ENCODE measurements at places on chromosomes 3 and 15.

- DNase-seq: no peak
Observed at GRCh38 chr15:77507911-77508310, 87.2 kb downstream of the HMG20A start.

DNA sequence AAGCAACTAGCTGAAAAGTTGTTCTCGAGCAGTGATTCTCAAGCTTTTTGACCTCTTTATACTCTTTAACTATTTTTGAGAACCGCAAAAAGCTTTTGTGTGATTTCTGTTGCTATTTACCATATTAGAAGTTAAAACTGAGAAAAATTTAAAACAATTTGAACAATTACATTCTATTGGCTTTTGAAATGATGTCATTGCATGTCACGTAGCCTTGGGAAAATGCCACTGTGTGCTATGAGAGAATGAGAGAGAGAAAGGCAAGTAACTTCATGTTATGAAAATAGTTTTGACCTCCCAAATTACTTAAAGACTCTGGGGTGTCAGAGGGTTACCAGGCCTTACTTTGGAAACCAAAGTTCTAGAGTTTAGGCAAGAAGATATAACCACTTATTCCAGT, 8.0 kb downstream of the USP13 start:
- DNase-seq: no peak

DNA sequence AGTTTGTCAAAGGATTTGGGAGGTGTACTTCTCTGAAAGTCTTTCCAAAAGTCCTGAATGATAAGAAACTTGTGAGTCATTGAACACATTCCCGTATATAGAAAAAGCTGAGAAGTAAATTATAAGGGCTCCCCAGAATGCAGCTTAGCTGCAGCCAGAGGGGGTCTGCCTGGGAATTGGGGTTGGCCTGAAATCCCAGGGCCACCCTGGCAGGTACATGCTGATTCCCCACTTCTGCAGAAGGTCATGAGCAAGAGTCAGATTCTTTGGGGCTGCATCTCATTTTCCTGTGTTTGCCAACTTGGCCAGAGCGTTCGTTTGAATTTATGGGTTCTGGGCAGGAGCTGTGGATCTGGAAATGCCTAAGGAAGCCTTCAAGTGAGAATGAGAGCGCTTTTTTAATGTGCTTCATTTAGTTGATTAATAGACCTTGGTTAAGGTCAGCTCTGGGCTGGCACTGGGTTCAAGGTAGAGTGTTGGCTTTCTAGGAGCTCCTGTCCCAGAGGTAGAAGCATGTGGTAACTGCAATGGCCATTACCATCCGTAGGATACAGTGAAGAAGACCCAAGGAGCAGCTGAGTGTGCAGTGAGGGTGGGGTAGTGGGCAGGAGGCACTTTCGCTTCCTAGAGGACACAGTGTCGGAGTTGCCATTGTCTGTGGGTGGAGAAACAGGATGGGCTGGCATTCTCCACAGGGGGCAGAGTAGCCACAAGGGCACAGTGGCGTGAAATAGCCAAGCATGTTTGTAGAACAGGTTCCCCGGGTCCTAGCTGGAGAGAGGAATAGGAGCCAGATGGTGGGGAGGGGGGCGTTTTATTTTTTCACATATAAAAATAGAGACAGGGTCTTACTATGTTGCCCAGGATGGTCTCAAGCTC, 3.2 kb downstream of the SLC6A6 start:
- no peak for DNase-seq

GRCh38 chr3:10432931-10433330, 72.5 kb downstream of the ATP2B2 start:
- DNase-seq: no peak

DNA sequence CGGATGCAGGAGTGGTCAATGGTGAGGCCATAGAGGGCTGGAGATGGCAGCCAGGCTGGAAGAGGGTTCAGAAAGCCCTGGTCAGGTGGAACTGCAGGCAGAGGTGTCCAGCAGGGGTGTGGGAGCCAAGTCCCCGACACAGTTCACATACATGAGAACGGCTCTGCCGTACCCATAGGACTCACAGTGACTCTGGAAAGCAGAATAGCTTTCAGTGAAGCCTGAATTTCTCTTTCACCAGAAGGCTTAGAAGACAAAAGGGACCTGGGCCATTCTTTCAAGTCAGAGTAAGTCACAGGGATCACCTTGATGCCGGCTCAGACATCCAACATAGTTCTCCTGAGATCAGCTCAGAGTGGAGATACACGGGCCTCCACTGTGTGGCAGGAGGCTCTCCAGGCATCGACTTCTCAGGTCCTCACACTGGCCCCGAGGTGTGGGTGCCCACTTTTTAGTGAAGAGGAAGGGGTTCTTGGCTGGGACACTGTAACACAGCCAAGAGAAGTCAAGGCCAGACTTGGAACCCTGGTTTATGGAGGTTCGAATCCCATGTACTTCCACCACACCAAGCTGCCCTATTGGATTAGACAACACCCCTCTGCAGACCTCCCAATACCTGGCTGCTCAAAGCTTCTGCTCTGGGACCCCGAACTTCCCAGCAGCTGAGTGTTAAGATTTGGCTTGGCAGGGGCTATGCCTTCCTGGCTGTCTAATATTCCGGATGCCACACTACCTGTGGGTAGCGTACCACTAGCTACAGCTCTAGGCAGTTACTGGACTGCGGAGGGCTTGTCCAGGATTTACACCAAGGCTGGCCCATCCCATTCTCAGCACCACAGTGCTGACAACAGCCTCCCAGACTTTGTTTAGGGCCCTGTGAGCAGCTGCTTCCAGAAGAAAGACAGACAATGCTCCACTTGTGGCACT, 40.4 kb upstream of the RAB6B start:
- DNase-seq: no peak

DNA sequence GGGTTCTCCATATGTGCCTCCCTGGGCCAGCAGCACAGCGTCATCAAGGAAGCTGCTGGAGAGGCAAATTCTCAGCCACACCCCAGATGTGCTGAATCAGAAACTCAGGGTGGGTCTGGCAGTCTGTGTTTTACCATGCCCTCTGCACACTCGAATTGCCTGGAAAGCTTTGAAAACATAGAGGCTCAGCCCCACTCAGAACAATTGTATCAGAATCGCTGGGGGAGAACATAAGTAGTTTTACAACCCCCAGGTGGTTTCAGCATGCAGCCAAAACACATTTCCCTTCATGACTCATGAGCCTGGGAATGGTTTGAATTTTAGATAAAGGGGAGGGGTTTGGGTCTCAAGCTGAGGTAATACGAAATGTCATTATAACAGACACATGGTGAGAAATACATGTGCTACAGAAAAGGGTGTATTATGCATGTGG, 9.6 kb downstream of the TGM4 start:
- no peak for DNase-seq

- DNase-seq: no peak
Observed at GRCh38 chr3:98890965-98891910, 10.3 kb downstream of the DCBLD2 start.

DNA sequence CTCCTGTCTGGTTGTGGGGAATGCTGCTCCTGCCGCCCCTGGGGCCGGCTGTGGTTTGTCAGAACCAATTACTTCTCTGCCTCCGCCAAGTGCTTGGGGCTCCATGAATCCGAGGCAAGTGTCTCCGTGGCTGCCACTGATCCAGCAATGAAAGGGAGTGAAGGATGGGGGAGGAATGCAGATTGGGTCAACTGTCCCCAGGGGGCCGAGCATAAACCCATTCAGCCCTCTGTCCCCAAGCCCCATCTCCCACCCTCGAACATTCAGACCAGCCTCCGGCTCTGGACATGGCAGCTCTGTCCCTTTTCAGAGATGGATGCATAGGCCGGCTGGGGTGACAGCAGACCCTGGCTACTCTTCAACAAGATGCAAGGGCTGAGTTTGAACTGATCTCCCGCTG, 35.5 kb downstream of the CACNA2D2 start:
- no peak for DNase-seq

DNA sequence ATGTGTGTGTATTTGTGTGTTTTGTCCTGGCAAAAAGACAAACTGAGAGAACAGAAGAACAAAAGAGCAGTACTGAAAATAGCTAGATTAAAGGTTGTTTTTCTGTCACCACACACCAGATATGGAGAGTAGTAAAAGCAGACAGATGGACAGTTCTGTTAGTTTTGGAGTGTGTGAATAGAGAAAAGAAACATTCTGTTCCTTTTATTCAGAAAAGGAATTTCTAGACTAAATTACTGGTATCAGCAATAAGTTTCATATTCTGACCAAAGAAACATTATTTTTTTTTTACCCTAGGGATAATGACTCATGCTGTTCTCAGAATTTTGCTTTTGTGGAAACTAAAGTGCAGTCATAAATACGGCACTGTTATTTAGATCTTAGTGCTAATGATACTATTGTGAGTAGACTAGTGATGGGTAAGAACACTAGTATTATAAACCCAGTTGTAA, 32.9 kb downstream of the PIK3CA start:
- no peak for DNase-seq

- DNase-seq: no peak
Observed at GRCh38 chr3:164687211-164687610, 391.1 kb downstream of the SI start.

DNA sequence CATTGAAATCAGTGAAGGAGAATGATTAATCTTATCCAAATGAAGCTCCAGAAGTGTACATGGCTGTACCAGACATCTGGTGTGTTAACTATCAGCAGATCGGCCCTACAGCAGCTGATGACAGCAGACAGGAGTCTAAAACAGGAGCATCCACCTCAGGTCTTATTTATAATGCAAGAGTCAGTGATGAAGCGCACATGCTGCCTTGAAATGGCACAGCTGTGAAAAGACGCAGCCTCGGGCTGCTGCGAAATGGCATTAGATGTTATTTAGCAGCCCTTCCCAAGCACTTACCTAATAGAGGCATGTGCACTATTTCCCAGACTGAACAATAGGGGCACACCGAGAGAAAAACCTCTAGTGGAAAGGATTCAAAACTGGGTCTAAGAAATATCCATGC, 472.3 kb upstream of the CBLB start:
- DNase-seq: no peak

DNA sequence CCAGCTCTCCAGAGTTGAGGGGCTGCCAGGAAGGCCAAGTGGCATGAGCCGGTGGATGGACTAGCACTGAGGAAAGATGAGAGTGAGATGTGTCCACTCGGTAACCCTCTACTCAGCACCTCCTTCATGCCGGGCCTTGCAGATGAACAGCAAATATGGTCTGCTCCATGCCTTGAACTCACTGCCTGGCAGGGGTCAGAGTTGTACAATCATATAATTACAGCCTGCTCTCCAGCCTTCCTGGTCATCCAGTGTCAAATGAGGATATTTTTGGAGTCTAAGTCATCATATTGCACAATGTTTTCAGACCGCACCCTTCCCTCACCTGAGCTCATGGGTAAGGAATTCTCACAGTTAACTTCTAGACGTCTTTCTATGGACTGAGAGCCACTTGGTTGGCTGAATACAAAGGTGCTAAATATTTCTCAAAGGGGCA, 4.9 kb downstream of the MGLL start:
- DNase-seq: no peak

DNA sequence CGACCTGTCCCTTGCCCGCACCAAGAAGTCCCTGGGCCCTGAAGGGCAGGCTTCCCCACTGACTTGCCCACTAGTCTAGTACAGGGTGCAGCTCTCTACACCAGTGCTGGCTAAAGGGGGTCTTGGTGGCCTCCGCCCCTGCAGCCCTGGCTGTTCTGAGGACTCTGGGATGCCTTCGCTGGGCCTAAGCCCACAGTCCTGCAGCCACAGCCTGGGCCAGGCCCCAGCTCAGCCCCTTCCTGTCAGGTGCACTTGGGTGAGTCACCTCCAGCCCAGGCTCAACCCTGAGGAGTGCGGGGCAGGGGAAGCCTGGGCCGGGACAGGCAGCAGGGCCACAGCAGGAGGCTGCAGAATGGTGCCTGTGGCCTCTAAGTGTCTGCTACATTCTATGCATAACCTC, 971 bp downstream of the C3orf22 start:
- DNase-seq: no peak

All from stimulated activated CD8-positive, alpha-beta memory T cell treated with anti-CD3 and anti-CD28 coated beads, Interleukin-15, amount 100 ng/mL, for 24 hours (primary cell).